Smooth muscle cell of trachea (primary cell): ENCODE measurements at places on chromosomes 1 and 21. TPM values are rescaled to one million over a fixed set of nuclear protein-coding genes. Genes with fewer than 3 reads are reported as not detected.

MORC3 gene
- total RNA-seq, result 30.7 and 31.9 TPM in 2 replicates

WNT3A gene
- total RNA-seq, result not detected in 2 replicates

KCNJ15 gene
- 0.58 and 1.7 TPM in 2 replicates for total RNA-seq

CAPZA1 gene
- total RNA-seq, result 270 and 287 TPM in 2 replicates

RHBDL2 gene
- 0.73 and 0.83 TPM in 2 replicates for total RNA-seq

PRELP gene
- 0.73 and 4.3 TPM in 2 replicates for total RNA-seq

MXRA8 gene
- total RNA-seq, result 534 and 638 TPM in 2 replicates

ZSWIM5 gene
- 1.3 and 2.8 TPM in 2 replicates for total RNA-seq

TMPRSS15 gene
- not detected in 2 replicates for total RNA-seq

LEPR gene
- 12.4 and 28.6 TPM in 2 replicates for total RNA-seq

MCOLN3 gene
- total RNA-seq, result 5.8 and 6.1 TPM in 2 replicates

AZIN2 gene
- total RNA-seq, result 4.2 and 6.0 TPM in 2 replicates

TCP10L gene
- total RNA-seq, result 0.17 and 0.44 TPM in 2 replicates

MRPS6 gene
- 12.6 and 27.8 TPM in 2 replicates for total RNA-seq

LRRC71 gene
- total RNA-seq, result not detected in 2 replicates

SLC1A7 gene
- 0.73 and 1.2 TPM in 2 replicates for total RNA-seq

AJAP1 gene
- total RNA-seq, result not detected in 2 replicates

SPRR2E gene
- not detected in 2 replicates for total RNA-seq
